ENCODE measurements at places on chromosomes 6 and 20. TPM values are rescaled to one million over a fixed set of nuclear protein-coding genes. Genes with fewer than 3 reads are reported as not detected.

- DNase-seq: no peak
These were observed 89.7 kb downstream of the PREP start for GRCh38 chr6:105313211-105313610.

DNA sequence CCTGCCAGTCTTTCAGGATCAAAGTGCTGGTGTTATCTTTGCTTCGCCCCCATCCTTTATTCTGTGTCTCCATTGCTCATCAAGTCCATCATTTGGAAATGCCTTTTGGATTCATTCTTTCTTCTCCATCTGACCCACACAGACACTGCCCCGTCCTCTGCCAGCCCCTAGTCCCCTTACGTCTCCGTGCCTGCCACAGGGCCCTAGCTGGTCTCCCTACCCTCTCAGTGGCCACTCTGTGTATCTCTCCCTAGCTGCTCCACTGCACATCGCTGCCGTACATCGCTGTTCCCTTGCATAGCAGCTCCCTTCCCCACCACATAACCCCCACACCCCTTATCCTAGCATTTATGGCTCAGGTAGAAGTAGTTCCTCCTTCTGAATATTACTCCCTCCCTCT, 15.7 kb downstream of the PPP1R3G start:
- DNase-seq: no peak

DNA sequence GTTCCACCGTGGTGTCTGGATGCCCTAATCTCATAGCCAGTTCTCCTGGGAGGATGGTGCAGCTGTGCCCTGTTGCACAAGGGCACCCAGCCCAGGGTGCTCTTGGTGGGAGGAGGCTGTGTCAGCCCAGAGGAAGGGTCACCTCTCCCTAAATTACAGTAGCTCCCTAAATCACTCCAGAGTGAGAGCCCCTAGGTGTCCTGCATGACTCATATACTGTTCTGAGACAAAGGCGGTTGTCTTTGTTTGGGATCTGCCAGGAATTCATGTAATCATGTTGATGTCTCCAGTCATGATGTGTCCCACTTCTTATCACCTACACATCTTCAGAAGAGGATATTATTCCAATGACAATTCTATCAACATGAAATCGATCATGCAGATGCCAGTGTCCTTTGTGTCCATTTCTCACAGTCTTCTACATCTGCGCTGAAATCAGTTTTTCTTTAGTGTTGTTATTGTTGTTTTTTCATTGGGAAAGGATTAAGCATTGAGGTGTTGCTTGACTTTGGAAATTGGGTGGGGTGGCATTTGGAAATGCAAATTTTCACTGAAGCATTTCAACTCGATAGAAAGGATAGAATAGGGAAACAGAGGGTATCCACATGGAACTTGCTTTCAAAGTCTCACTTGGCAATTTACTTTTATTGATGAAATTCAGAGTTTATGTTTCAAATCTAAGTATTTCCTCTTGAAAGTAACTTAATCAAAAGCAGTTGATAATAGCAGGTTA, 19.5 kb downstream of the PERP start:
- DNase-seq: peak; percentile 67

DNA sequence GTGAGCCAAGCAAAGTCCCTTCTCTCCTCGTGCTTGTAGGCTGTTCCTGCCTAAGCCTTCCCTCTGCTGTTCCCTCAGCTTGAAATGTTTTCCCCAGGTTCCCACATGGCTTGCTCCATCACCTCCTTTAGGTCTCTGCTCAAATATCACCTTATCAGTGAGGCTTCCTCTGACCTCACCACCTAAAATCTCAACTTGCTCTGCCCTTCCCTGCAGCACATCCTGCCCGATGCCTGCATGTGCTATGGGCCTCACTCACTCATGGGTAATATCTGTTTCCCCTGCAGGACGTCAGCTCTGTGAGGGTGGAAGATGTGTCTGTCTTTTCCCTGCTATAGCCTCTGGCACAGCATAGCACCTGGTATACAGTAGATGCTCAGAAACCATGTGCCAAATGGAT, 29.9 kb upstream of the FKBP1A start:
- no peak for DNase-seq

DNA sequence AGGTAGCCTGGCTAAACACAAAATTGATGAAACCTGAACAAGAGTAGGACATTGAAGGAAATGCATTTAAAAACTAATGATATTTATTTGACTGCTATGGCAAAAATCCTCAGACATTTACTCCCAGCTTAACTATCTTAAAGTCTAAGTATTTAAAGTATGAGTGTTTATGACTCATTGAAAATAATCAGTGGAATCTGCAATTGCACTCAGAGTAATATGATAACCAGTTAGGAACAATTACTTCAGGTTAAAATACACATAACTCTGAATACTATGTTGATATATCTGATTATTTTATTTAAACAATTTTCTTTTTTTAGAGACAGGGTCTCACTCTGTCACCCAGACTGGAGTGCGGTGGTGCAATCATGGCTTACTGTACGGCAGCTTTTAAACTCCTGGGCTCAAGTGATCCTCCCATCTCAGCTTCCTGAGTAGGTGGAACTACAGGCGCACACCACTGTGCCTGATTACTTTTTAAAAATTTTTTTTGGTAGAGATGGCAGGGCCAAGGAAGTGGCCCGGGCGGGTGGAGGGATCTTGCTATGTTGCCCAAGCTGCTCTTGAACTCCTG, 43.9 kb downstream of the FILIP1 start:
- DNase-seq: no peak

The TMC2 gene
- total RNA-seq: not detected

DNA sequence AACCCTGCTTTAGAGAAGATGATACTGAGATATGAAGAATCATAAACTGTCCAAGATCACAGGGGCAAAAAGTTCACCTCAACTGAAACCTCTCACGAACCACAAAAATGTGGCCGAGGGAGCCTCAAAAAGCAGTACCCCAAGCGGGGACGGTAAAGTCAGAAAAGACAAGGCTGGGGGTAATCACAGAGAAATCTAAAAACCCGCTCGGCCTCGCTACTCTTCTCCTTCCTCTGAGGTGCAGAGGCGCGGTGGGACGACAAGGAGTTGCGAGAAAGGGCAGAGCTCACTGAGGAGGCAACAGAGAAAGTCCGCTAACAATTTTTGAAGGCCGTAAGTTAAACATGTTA, 356 bp upstream of the IRAK1BP1 start:
- no peak for DNase-seq

DNA sequence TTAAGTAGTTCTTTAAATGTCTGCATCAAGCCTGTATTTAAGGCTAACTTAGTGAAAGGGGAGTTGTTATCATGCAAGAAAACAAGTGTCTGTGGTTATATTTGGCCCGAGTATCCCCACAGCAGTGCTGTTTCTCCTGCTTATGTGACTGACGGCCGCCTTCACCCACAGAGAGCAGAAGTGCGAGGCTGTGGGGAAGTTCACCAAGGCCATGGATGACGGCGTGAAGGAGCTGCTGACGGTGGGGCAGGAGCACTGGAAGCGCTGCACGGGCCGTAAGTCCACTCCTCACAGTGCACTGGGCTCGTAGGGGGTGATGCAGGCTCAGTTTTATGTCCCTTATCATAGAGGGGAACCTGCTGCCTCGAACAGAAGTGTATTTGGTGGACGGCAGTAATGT, 53.2 kb upstream of the SYNJ2 start:
- DNase-seq: no peak

- no peak for DNase-seq
These were observed 893.7 kb downstream of the TFAP2A start for GRCh38 chr6:9521152-9521530.

The SLC4A11 gene
- 10.0 TPM for total RNA-seq

- DNase-seq: peak; percentile 56
These were observed 7.3 kb upstream of the ULBP2 start for GRCh38 chr6:149934249-149935156.

The GTSF1L gene
- total RNA-seq: not detected

DNA sequence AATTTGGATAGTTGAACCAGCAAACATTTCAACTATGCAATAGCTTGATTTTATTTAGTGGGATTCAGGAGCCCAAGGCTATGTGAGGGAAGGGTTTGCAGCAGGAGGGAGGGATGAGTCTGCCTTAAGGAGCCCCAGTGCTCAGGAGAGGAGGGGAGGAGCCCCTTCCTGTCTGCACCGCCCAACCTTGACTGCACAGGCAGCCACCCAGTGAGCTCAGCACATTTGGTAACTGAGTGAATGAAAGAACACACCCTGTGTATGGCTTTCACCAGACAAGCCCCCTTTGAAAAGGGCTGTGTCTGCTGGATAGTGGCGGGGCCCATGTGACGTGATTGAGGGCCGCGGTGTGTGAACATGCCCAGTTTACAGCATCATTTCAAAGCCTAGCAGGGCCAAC, 17.0 kb downstream of the DACT2 start:
- DNase-seq: no peak

The SUMO4 gene
- 2.0 TPM for total RNA-seq

DNA sequence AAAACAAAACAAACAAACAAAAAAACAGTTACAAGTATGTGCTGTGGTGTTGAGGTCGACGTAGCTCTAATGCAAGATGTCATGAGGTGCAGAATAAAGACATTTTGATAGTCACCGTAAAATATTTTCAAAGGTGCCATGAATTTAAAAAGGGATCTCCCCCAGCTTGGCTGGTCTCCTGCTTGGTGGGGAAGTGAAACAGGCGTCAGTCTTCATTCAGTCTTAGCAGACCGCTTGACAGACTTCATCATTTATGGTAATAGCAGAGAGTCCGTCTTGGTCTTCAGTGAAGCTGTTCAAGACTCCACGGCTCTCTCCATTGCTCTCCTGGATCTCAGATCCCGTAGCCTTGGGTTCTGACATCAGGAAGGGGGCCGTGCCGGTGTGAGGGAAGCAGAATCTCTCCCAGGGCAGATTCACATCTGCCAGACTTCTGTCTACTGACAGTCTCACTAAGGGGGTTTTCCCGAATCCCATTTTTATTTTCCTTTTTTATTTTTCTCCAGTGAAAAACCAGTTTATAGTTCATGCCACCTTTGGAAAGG, 1.6 kb downstream of the SLC24A3 start:
- DNase-seq: no peak

DNA sequence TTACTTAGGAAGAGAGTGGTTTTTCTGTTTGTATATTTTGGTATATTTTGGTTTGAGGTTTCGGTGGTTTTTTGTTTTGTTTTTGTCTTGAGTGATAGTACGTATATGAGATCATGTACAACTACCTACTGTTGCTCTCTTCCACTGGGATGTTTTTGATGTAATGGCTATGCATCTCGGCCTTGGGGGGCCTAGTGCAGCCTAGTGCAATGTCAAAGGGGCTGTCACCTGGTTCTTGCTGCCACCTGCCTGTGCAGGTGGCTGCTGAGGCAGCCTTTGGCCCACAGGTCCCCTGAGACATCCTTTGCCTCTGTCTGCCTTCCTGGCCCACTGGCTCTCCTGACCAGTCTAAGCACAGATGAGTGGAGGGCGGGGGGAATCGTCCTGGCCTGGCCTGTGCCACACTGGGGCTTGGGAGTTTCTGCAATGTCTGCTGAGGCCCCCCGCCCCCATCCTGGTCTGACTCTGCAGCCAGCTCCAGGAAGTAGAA, 546.6 kb downstream of the CD83 start:
- no peak for DNase-seq

The BPIFB4 gene
- total RNA-seq: not detected
